WTC11 (cell line): ENCODE measurements at places on chromosomes 3 and 15.
A peak's percentile ranks its signal among the peaks of the same experiment; 100 is the strongest.

DNA sequence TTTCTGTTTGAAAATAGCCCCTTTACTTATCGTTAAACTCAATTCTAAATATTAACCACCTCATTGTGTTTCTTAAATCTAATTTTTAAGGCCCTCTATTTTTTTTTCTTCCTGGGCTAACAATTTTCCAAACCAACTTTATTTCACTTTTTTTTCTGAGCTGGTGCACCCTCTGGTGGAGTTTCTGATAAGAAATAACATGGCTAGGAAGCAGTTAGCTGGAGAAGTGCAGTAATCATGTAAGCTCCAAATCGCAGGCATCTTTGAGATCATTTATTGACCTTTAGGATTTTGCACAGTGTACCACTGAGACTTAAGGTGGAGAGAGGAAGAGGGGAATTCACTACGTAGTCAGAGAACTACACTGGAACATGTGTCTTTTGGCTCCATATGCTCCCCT lies 6.4 kb downstream of the TMEM207 start:
- H3K36me3 ChIP-seq = no peaks in the 10 kb centered on the region
- no peaks in the 10 kb centered on the region for H3K27me3 ChIP-seq
- H3K4me3 ChIP-seq = no peak overlapping the region

- no peak for DNase-seq
- H3K27me3 ChIP-seq = no peaks in the 10 kb centered on the region
- no peak overlapping the region for H3K27ac ChIP-seq
- no peaks in the 10 kb centered on the region for H3K36me3 ChIP-seq
Measured at GRCh38 chr3:107394502-107394901, 17.3 kb downstream of the CCDC54 start.

- H3K4me1 ChIP-seq = peaks cover 7% of the 10 kb centered on the region
- peaks cover 42% of the 10 kb centered on the region for H3K36me3 ChIP-seq
- peak; percentile 81 for DNase-seq
- H3K27ac ChIP-seq = peak overlapping the region; percentile 86
Measured at GRCh38 chr15:41904541-41905005, 10.7 kb upstream of the SPTBN5 start.

- no peak overlapping the region for H3K4me3 ChIP-seq
- H3K27ac ChIP-seq = 0 out of 2 replicates have a peak overlapping the region, but pooled peaks have one; percentile 48
- peaks cover 4% of the 10 kb centered on the region for H3K27me3 ChIP-seq
- peaks cover 39% of the 10 kb centered on the region for H3K4me1 ChIP-seq
Measured at GRCh38 chr3:184540777-184541681, 20.6 kb upstream of the EPHB3 start.

DNA sequence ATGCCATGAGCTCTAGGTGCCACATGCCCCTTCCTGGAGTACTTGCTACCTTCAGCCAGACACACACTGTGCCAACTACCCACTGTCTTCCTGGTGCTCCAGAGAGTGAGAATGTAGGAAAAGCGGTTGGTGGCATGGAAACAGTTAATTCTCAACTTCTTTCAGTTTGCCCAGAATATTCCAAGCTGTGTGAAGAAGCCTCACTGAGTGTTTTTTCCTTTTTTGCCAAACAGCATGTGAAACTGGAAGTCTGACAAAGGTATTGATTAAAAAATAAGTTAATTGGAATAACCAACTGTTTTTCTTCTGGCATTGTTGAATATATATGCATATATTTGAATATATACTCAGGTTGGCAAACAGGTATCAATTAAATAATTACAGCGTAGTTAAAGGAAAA lies 52.8 kb downstream of the LRRC3B start:
- H3K27me3 ChIP-seq = no peaks in the 10 kb centered on the region
- DNase-seq = no peak
- no peak overlapping the region for H3K27ac ChIP-seq
- peaks cover 2% of the 10 kb centered on the region for H3K36me3 ChIP-seq
- no peaks in the 10 kb centered on the region for H3K4me1 ChIP-seq
- H3K4me3 ChIP-seq = no peak overlapping the region

- no peak overlapping the region for H3K27ac ChIP-seq
- no peaks in the 10 kb centered on the region for H3K36me3 ChIP-seq
- no peak overlapping the region for H3K4me3 ChIP-seq
- no peak for DNase-seq
- peaks cover 6% of the 10 kb centered on the region for H3K27me3 ChIP-seq
Measured at GRCh38 chr15:82018201-82018600, 27.6 kb downstream of the MEX3B start.

- no peak overlapping the region for H3K27ac ChIP-seq
- peak; percentile 67 for DNase-seq
- H3K4me3 ChIP-seq = peak overlapping the region; percentile 61
- peaks cover 8% of the 10 kb centered on the region for H3K27me3 ChIP-seq
- no peaks in the 10 kb centered on the region for H3K36me3 ChIP-seq
- peaks cover 25% of the 10 kb centered on the region for H3K4me1 ChIP-seq
Measured at GRCh38 chr15:43293432-43293831, 26.7 kb upstream of the TGM5 start.

GRCh38 chr3:46901061-46901460 lies 23.5 kb downstream of the PTH1R start:
- no peak overlapping the region for H3K27ac ChIP-seq
- no peak for DNase-seq
- no peaks in the 10 kb centered on the region for H3K36me3 ChIP-seq
- H3K4me3 ChIP-seq = no peak overlapping the region

- DNase-seq = peak; percentile 68
- H3K27me3 ChIP-seq = no peaks in the 10 kb centered on the region
- H3K27ac ChIP-seq = peak within 1 kb of the TSS; percentile 96
- H3K36me3 ChIP-seq = no peaks in the 10 kb centered on the region
Measured at GRCh38 chr3:29280404-29281093, at the start of gene RBMS3. TSS of gene RBMS3 (plus strand) at chr3:29281071.

DNA sequence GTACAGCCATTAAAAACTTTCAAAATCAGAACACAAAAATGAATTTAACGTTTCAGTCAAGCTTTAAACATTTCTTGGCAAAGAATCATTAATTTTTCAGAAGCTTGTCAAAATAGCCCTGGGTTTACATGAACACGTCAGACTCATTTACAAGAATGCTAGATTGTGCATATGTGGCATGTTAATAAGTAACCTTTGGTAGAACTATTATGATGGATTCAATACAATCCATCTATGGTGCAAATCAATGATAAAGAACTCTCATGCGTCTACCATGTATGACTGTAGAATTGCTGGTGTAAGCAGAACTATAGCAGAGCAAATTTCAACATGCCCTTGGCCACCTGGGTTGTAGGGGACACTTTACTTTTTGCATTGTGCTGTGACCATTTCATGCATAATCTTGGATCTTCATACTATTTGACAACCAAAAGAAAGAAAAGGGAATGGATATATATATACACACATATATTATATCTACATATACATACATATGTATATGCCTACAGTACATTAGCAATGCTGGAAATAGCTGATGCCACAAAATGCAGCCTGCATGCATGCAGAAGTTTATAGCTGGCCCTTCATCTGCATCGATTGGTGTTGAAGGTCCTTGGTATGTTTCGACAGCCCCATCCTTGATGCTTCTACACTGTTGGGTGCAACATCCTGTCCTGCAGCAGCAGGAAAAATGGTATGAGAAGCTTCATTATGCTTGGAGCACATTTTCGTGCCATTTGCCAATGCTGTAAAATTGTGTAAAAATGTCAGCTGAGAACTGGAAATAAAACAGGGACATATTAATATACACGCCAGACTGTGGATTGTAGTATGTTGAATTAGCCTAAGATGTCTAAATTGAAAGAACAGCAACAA lies 189.0 kb downstream of the MBNL1 start:
- no peak overlapping the region for H3K27ac ChIP-seq
- no peak overlapping the region for H3K4me3 ChIP-seq
- peaks cover 10% of the 10 kb centered on the region for H3K36me3 ChIP-seq
- H3K4me1 ChIP-seq = peaks cover 6% of the 10 kb centered on the region
- no peak for DNase-seq

GRCh38 chr3:102478160-102478559 lies 43.3 kb downstream of the ZPLD1 start:
- peaks cover 38% of the 10 kb centered on the region for H3K4me1 ChIP-seq
- H3K4me3 ChIP-seq = no peak overlapping the region
- H3K27me3 ChIP-seq = no peaks in the 10 kb centered on the region
- H3K36me3 ChIP-seq = no peaks in the 10 kb centered on the region
- H3K27ac ChIP-seq = peak overlapping the region; percentile 76; the same call in 1 of the 2 replicates
- DNase-seq = no peak

DNA sequence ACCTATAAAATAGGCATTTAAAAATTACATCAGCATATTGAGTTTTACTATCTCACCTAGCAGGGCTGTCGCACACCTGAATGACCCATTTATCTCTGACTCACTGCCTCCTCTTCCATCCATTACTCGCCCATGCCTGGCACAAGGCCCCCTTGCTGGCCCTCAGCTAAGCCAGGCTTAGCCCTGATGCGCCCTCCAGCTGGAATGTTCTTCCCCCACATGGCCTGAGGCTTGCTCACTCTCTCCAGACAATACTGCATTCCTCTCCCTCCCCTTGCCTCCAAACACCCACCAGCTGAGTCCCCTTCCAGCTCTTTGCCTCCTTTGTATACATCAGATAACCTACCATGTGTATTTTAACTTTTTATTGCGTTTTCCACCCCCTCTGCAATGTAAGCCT lies 7.2 kb downstream of the SH3BP5 start:
- no peak overlapping the region; the same call in 1 of the 2 replicates for H3K27ac ChIP-seq
- peaks cover 35% of the 10 kb centered on the region for H3K4me1 ChIP-seq
- H3K27me3 ChIP-seq = no peaks in the 10 kb centered on the region

- peaks cover 29% of the 10 kb centered on the region for H3K4me1 ChIP-seq
- DNase-seq = no peak
- H3K27me3 ChIP-seq = peaks cover 3% of the 10 kb centered on the region
Measured at GRCh38 chr3:152706991-152707713, 127.8 kb upstream of the P2RY1 start.

GRCh38 chr15:101315736-101316135 lies 20.7 kb upstream of the SNRPA1 start:
- H3K27ac ChIP-seq = no peak overlapping the region
- no peak for DNase-seq
- H3K4me3 ChIP-seq = no peak overlapping the region
- H3K36me3 ChIP-seq = no peaks in the 10 kb centered on the region

GRCh38 chr3:187242900-187243299 lies 45.6 kb downstream of the RTP1 start:
- no peak overlapping the region for H3K27ac ChIP-seq
- peaks cover 5% of the 10 kb centered on the region for H3K36me3 ChIP-seq
- H3K27me3 ChIP-seq = peaks cover 3% of the 10 kb centered on the region
- H3K4me3 ChIP-seq = no peak overlapping the region
- DNase-seq = no peak
- peaks cover 5% of the 10 kb centered on the region for H3K4me1 ChIP-seq

DNA sequence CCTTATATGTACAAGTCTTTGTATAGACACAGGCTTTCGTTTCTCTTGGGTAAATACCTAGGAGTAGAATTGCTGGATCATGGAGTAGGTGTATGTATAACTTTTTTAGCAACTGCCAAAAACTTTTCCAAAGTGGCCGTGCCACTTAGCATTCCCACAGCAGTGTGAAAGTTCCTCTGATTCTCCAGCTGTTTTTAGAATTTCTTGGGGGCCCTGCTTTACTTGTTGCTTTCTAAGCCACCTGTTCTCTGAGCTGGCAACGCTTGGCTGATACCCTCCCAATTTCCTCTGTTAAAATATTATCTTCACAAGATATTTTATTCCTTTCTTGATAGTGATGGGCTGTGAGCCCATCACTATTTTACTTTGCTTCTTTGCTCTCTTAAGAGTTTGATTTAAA lies 19.2 kb downstream of the LIMD1 start:
- H3K4me3 ChIP-seq = no peak overlapping the region
- DNase-seq = no peak
- H3K4me1 ChIP-seq = peaks cover 23% of the 10 kb centered on the region
- H3K36me3 ChIP-seq = no peaks in the 10 kb centered on the region
- no peak overlapping the region for H3K27ac ChIP-seq

GRCh38 chr15:34116620-34117019 lies 14.7 kb downstream of the PGBD4 start:
- H3K27me3 ChIP-seq = no peaks in the 10 kb centered on the region
- H3K4me3 ChIP-seq = no peak overlapping the region
- no peak overlapping the region for H3K27ac ChIP-seq
- no peaks in the 10 kb centered on the region for H3K4me1 ChIP-seq
- DNase-seq = no peak

DNA sequence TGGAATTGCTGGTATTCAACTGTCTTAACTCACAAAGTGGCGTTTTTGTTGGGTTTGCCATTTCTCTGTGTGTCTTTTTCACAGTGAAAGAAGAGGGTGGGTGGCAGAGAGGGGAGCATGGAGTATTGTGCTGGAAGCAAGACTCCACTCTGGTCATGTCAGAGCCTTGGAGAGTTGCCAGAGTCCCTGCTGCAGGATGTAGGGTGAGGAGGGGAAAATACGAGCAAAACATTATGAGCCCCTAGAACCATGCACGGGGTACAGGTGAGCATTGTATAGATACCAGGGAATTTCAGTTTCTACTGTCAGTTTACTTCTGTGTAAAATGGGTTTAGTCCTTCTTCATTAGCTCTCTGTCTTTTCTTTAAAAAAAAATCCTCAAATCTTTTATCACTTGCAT lies 249.9 kb downstream of the CACNA2D3 start:
- no peaks in the 10 kb centered on the region for H3K27me3 ChIP-seq
- no peak overlapping the region for H3K27ac ChIP-seq
- no peak overlapping the region for H3K4me3 ChIP-seq
- H3K36me3 ChIP-seq = no peaks in the 10 kb centered on the region
- DNase-seq = no peak

GRCh38 chr3:197586181-197586580 lies 30.4 kb upstream of the BDH1 start:
- no peaks in the 10 kb centered on the region for H3K27me3 ChIP-seq
- no peak overlapping the region for H3K27ac ChIP-seq
- H3K36me3 ChIP-seq = no peaks in the 10 kb centered on the region
